ENCODE measurements at places on chromosomes 6 and 20. TPM values are rescaled to one million over a fixed set of nuclear protein-coding genes. Genes with fewer than 3 reads are reported as not detected.

- DNase-seq = no peak
Measured at GRCh38 chr6:164897523-164898235, 411.7 kb downstream of the C6orf118 start.

Gene PDRG1
- total RNA-seq = 3.9 TPM

GRCh38 chr6:45377554-45378333, at the start of gene SUPT3H:
TSS of gene SUPT3H (minus strand) at chr6:45377934.
- peak; percentile 95 for DNase-seq

DNA sequence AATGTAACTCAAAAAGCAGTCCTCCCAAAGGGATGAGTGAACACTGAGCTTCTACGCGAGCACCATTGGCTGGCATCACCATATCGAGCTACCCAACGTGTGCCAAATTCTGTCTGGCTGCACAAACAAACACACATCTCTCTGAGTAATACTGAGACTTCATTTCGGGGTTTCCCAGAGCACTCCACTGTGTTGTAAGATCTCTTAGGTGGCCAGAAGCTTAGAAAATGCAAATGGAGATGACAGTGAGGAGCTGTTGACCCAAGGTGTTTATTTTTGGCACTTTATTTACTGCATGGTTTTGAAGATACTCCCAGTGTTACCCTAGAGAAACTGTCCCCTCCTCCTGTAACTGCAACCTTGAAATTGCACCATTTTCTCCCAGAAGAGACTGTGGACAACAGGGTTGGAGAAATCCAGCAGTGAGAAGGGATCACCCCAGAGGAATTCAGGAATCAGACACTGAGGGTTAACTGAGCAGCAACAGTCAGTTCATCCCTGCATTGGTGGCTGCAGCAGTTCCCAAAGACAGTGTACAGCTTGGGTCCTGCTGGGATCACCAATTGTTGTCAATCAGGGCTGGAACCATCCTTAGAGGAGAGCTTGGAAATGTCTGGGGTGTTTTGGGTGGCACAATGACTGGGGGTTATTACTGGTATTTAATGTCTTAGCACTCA, 1.0 kb upstream of the RIPOR2 start:
- no peak for DNase-seq

DNA sequence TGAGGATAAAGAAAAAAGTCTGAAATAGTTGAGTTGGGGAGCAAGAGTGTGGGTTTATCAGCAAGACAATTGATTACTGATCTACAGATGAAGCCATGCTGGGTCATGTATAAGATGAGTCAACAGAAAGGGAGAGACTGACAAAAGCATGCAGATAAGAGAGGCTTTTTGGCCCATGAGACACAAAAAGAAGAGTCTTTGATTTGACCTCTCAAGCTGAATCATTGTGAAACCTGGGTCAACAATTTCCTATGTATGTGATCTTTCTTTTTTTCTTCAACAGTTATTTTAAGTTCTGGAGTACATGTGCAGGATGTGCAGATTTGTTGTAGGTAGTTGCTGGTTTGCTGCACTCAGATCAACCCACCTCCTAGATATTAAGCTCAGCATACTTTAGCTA, 15.9 kb downstream of the RIMS1 start:
- DNase-seq = no peak

DNA sequence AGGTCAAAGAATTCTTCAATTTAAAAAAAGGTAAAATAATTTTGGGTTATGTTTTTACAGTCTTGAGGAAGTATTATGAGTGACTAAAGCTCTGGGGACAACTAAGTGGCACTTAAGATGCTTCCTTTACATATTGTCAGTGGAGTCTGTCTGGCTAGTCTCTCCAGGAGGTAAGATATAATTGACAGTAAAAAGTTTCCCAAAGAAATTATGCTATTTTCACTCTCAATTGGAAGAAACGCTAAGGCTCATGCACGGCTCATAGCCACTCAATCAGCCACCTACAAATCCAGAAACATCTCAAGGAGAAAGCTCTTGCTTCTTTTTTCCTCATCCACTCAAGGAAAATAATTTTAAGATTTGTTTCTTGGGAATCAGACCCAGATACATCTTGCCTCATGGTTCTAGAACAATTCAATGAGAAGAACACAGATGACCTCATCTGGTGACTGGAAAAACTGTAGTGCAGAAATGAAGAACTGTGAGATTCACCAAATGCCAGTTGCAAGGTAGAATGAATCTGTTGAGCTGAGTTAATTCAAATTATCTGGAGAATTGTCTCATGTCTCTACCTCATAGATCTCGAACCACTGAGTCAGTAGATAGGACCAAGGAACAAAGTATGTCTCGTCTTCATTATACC, 252.9 kb downstream of the TPBG start:
- DNase-seq = no peak

Gene MEI4
- total RNA-seq = not detected

DNA sequence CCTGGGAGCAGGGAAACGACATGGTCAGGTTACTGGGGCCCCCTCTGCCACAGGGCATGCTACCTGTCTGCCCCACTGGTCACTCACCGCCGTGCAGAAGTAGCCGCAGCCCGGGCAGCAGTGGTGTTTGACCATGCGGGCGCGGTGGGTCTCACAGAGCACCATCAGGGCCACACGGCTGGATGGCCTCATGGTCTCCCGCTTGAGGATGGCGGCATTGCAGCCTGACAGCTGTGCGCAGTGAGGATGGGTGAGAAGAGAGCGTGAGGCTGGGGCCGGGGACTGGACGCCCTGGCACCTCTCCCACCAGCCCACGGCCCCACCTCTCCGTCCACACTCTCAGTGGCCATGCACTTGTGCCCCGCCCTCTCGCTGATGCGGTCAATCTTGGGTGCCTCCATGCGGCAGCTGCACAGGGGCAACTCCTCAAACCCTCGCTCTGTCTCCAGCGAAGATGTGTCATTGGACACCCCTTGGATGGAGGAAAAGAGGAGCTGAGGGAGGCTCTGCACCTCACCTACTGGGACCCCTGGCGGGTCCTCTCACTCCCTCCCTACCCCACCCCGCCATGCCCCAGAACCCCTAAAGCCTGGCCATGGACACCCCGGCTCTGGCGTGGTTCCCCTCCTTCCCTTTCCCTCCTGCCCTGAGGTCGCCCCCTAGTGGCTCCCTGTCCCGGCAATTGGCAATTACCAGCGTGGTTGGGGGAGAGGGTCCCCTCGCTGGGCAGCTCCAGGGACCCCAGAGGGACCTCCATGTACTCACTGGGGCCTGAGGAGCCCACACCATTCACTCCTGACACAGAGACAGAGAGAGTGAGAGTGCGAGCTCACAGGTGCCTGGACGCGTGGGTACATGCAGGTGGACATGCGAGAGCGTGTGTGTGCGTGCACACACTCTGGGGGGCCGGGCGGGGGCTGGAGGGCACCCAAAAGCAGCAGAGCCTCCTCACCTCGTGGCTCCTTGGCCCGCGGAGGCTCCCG, 8.9 kb downstream of the EHMT2 start:
- DNase-seq = no peak

Gene HCRTR2
- not detected for total RNA-seq

- no peak for DNase-seq
Measured at GRCh38 chr6:16056263-16056870, 72.5 kb upstream of the MYLIP start.
